ENCODE measurements at places on chromosomes 13 and 19. TPM values are rescaled to one million over a fixed set of nuclear protein-coding genes. Genes with fewer than 3 reads are reported as not detected.

Gene ACER1
- total RNA-seq: not detected

Gene LPAR2
- total RNA-seq: under 0.01 TPM

Gene TCF3
- total RNA-seq: 29.9 TPM

Gene SRRM5
- not detected for total RNA-seq

Gene RDH8
- not detected for total RNA-seq

Gene LRRC63
- total RNA-seq: not detected

DNA sequence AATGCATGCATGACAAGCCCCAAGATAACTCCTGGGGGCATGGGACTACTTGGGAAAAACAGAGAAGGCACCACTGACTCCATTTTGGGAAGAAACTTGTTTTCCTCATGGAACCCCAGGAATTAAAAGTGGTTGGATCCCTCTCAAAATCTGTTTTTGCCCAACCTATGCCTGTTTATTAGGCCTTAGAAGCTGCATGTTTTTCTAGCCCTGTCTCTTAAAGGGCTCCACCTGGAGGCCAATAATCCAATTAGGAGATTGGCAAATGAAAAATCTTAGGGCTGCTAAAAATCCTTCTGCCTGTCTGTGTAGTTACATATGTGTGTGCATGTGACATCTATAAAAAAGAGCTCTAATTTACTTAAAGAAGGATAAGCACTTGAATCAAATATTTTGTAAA lies 26.9 kb downstream of the MED4 start:
- no peak overlapping the region for H3K4me3 ChIP-seq
- DNase-seq: no peak
- no peak overlapping the region for H3K27ac ChIP-seq
- H3K27me3 ChIP-seq: no peaks in the 10 kb centered on the region
- H3K4me1 ChIP-seq: no peaks in the 10 kb centered on the region

DNA sequence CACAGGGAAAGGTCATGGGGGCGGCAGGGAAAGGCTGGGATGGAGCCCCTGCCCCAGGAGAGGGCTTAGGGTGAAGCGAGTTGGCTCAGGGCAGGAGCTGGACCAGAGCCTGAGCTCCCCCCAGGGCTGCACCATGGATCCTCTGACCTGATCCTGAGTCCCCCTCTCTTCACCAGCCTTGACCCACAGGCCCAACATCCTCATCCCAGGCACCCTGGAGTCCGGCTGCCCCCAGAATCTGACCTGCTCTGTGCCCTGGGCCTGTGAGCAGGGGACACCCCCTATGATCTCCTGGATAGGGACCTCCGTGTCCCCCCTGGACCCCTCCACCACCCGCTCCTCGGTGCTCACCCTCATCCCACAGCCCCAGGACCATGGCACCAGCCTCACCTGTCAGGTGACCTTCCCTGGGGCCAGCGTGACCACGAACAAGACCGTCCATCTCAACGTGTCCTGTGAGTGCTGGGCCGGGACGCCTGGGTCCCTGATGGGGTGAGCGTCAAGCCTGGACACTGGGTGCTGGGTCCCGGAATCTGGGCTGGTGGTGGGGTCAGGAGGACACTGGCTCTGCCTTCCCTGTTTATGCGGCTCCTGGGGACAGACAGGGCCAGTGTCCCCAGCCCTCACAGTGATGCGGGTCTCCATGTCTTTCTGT lies 842 bp downstream of the SIGLEC9 start:
- H3K27me3 ChIP-seq: no peaks in the 10 kb centered on the region
- 0 out of 2 replicates have a peak, but pooled peaks cover 2% of the 10 kb centered on the region for H3K4me1 ChIP-seq
- no peak overlapping the region for H3K4me3 ChIP-seq
- DNase-seq: no peak
- H3K36me3 ChIP-seq: no peaks in the 10 kb centered on the region
- H3K27ac ChIP-seq: no peak overlapping the region

GRCh38 chr19:335072-335471 lies 9.5 kb downstream of the MIER2 start:
- peaks cover 8% of the 10 kb centered on the region for H3K4me1 ChIP-seq
- peaks cover 28% of the 10 kb centered on the region for H3K36me3 ChIP-seq
- no peaks in the 10 kb centered on the region for H3K27me3 ChIP-seq
- DNase-seq: no peak
- H3K4me3 ChIP-seq: no peak overlapping the region

- peaks cover 3% of the 10 kb centered on the region for H3K36me3 ChIP-seq
- DNase-seq: no peak
- H3K27ac ChIP-seq: no peak overlapping the region
- H3K4me3 ChIP-seq: no peak overlapping the region
Observed at GRCh38 chr13:21580736-21581135, 23.2 kb downstream of the MICU2 start.

DNA sequence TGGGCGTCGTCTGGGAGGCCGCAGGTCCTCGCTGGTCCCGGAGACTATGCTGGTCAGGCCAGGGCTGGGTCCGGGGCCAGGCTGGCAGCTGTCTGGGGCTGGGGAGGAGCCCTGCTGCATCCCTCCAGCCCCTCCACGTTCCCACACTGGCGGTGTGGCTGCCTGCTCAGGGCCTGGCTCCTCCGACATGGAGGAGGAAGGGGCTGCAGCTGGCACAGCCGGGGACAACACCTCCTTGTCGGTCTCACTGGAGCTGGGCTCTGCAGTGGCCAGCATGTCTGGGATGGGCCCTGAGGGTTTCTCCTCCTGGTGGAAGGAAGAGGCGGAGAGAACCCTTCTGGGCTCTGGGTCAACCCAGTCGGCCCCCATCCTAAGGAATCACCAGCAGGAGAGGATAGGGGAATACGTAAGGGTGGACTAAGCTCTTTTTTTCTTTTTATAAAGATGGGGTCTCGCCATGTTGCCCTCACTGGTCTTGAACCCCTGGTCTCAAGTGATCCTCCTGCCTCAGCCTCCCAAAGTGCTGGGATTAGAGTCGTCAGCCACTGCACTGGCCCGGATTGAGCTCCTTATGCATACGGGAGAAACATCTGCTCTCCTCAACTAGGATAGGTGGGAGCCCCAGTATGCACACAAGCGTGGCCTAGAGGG lies 806 bp downstream of the ZNF414 start:
- peaks cover 2% of the 10 kb centered on the region for H3K36me3 ChIP-seq
- H3K4me3 ChIP-seq: peak overlapping the region; percentile 84
- peaks cover 11% of the 10 kb centered on the region for H3K4me1 ChIP-seq
- H3K27me3 ChIP-seq: no peaks in the 10 kb centered on the region
- DNase-seq: no peak

DNA sequence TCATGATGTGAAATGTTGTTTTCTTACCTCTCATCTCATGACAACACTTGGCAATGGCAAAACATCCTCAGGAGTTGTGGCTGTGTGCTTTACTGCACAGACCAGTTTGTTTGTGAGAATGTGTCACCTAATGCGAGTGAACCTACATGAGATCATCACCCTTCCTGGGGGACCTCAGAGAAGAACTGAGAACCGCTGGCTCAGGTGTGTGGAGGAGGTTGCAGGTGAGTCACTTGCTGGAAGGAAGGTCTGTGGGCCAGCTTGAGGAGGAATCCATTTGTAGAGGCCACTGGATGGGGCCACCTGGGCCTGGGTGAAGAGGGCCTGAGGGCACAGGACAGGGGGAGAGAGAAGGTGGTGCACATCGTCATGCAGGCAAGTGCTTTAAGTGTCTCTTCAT lies 3.0 kb upstream of the CEACAM1 start:
- no peaks in the 10 kb centered on the region for H3K36me3 ChIP-seq
- no peak overlapping the region for H3K27ac ChIP-seq
- DNase-seq: no peak

DNA sequence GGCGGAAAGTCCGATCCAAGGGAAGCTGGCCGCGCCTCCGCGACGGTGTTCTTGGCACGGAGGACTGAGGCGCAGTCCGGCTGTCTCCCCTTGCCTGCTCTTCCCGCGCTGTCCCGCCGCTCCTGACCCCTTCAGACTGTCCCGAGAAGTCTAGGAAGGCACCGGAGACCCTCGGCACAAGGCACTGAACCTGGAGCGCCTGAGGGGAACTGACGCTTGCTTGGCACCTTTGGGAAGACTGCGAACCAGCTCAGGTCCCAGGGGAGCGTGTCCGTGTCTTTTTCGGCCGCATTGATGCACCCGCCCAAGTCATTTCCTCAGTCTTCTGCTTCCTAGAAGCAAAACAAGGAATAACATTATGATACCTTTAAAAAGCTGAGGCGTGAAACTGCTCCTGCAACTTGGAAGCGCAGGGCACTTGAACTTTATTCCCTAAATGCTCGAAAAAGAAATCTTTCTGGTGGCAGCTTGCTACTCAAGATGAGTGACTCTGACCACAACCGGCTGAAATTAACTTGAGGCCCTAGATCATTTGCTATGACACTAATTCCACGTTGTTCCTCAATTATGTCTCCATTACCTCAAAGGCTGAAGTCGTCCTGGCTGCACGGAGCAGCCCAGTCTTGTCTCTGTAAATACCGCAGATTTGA lies 735 bp upstream of the FLT1 start:
- H3K4me3 ChIP-seq: peak overlapping the region; percentile 94
- no peaks in the 10 kb centered on the region for H3K36me3 ChIP-seq
- H3K4me1 ChIP-seq: peaks cover 4% of the 10 kb centered on the region
- no peak overlapping the region for H3K27ac ChIP-seq
- peaks cover 22% of the 10 kb centered on the region for H3K27me3 ChIP-seq

DNA sequence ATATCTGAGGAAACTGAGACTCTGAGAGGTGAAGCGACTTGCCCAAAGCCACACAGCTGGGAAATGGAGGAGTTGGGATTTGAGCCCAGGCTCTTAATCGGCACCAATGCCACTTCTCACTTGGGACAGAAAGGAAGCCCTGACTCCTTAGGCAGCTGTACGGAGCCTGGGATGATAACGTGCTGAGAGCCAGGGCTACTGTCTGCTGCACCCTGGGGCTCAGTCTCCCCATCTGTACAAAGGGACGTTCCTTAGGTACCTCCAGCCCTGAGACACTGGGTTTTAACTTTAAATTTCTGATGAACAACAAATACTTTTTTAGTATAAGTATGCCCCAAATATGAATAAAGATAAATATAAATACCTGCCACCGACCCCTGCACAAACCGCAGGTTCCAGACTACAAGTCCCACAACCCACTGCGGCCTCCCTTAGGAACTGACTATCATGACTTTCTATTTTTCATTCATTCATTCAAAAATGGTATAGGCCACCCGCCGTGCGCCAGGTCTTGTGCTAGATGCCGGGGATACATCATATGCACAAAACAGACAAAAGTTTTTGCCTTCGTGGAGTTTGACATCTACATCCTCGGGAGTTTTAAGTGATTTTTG lies 776 bp upstream of the NCLN start:
- H3K4me1 ChIP-seq: peaks cover 9% of the 10 kb centered on the region
- H3K4me3 ChIP-seq: peak overlapping the region; percentile 94
- no peak for DNase-seq
- peak overlapping the region; percentile 36 for H3K27ac ChIP-seq
- peaks cover 5% of the 10 kb centered on the region for H3K36me3 ChIP-seq

DNA sequence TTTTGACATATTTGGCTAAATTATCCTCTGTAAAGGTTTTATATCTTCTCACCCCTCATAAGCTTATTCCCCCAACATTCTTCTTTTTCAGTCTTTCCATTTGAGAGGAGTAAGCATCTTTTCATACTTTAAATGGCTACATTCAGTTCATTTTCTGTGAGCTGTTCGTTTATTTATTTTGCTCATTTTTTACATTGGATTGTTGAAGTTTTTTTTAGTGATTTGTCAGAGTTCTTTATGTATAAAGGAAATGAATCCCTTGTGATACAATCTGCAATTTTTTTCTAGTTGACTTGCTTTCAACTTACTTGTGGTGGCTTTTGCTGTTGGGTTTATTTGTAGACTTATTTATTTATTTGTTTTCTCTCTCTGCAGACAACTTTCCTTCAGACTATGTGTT lies 250.3 kb downstream of the DLEU7 start:
- DNase-seq: no peak
- H3K36me3 ChIP-seq: no peaks in the 10 kb centered on the region
- no peak overlapping the region for H3K4me3 ChIP-seq
- H3K4me1 ChIP-seq: peaks cover 9% of the 10 kb centered on the region

DNA sequence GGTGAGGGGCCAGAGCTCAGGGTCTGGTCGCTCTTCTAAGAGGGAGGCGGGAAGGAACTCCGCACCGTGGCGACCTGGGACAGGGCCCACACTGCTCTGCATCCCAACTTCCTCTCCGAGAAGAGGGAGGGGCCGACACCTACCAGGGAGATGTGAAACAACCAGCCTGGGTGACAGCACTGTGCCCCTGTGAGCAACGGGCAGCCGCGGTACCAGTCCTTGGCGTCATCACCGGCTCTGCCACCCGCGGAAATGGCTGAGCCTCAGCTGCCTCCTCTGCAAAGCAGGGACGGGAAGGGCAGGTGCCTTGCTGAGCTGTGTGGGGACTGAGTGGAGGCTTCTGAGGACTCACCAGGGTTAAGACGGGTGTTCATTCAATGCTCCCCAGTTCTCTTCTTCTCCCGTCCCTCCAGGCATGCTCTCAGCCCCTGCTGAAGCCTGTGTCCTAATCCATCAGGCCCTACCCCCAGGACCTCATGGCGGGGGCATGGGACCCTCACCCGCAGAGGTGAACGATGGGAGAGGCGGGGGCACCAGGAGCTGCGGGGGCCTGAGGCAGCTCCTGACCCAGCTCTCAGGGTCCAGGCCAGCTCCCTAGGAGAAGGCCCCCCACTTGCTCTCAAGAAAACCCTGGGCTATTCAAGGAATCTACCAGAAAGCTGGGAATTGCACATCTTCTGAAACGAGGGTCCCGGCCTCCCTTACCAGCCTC lies 9.3 kb downstream of the ZNF787 start:
- peaks cover 27% of the 10 kb centered on the region for H3K4me1 ChIP-seq
- H3K4me3 ChIP-seq: no peak overlapping the region
- peak overlapping the region; percentile 26 for H3K27ac ChIP-seq
- DNase-seq: no peak
- H3K36me3 ChIP-seq: peaks cover 3% of the 10 kb centered on the region

DNA sequence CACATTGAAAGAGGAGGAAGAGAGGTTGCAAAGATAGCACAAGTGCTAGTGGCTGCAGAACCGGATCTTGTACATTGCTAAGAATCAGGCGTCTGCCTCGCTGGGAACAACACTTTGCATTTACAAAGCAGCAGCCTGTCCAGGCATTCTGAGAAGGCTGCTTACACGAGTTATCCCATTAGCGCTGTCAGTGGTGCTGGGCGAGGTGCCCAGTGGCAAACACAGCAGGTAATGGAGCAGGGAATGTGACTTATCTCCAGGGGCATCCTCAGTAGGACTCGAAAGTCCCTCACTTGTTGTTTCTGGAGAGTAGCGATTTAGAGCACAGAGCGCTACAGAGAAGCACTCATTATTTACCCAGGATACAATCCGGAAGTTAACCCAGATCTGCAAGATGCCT lies 209.6 kb downstream of the OLFM4 start:
- H3K27ac ChIP-seq: no peak overlapping the region
- H3K27me3 ChIP-seq: no peaks in the 10 kb centered on the region
- H3K4me3 ChIP-seq: no peak overlapping the region
- DNase-seq: no peak
- no peaks in the 10 kb centered on the region for H3K36me3 ChIP-seq

- no peak overlapping the region for H3K4me3 ChIP-seq
- H3K4me1 ChIP-seq: no peaks in the 10 kb centered on the region
- H3K27me3 ChIP-seq: peaks cover 29% of the 10 kb centered on the region
- no peaks in the 10 kb centered on the region for H3K36me3 ChIP-seq
- no peak for DNase-seq
- no peak overlapping the region for H3K27ac ChIP-seq
Observed at GRCh38 chr19:50549059-50549926, 18.9 kb downstream of the LRRC4B start.

GRCh38 chr13:51827254-51827653 lies 17.7 kb downstream of the TMEM272 start:
- no peak overlapping the region for H3K4me3 ChIP-seq
- no peaks in the 10 kb centered on the region for H3K4me1 ChIP-seq
- H3K27ac ChIP-seq: no peak overlapping the region
- H3K27me3 ChIP-seq: peaks cover 61% of the 10 kb centered on the region

GRCh38 chr19:3196064-3196932 lies 10.6 kb downstream of the NCLN start:
- no peaks in the 10 kb centered on the region for H3K27me3 ChIP-seq
- DNase-seq: no peak
- H3K4me1 ChIP-seq: no peaks in the 10 kb centered on the region
- H3K4me3 ChIP-seq: no peak overlapping the region
- peaks cover 27% of the 10 kb centered on the region for H3K36me3 ChIP-seq

Data from IMR-90 (cell line).